ENCODE measurements at places on chromosomes 1 and 21. TPM values are rescaled to one million over a fixed set of nuclear protein-coding genes. Genes with fewer than 3 reads are reported as not detected.

Gene CATSPERE
- total RNA-seq, result 0.14 TPM

DNA sequence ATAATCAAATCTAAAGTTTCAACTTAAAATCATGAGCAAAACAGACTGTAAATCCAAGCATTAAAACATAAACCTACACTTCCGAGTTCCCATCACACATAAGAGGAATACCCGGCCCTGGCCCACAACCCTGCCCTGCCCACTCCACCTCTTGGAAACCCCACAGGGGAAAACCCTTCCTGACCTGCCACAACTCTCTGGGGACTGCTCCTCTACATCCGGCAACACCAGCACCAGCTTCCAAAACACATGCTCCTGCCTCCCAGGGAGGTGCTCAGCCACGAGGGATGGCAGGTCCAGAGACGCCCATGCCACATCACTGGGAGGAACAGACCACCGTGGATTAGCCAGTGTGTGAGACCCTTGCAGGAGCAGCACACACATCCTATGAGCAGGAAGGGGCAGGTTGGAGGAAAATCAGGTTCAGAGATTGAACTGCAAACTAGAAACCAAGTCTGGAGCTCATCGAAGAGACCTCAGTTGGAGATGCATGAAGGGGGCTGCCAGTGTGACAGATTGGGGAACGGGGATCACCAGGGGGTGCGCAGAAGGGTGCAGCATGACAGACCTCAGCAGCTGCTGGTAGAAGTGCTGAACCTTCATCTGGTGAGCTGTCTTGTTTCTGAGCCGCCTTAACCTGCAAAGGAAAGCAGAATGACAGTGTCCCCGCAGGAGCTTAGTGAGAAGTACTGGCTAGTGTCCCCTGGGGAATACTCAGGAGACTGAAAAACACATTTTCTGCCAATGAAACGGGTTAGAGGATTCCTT, 25.8 kb upstream of the LSS start:
- DNase-seq, result no peak

GRCh38 chr1:109818271-109818987, 54.7 kb upstream of the EPS8L3 start:
- no peak for DNase-seq

DNA sequence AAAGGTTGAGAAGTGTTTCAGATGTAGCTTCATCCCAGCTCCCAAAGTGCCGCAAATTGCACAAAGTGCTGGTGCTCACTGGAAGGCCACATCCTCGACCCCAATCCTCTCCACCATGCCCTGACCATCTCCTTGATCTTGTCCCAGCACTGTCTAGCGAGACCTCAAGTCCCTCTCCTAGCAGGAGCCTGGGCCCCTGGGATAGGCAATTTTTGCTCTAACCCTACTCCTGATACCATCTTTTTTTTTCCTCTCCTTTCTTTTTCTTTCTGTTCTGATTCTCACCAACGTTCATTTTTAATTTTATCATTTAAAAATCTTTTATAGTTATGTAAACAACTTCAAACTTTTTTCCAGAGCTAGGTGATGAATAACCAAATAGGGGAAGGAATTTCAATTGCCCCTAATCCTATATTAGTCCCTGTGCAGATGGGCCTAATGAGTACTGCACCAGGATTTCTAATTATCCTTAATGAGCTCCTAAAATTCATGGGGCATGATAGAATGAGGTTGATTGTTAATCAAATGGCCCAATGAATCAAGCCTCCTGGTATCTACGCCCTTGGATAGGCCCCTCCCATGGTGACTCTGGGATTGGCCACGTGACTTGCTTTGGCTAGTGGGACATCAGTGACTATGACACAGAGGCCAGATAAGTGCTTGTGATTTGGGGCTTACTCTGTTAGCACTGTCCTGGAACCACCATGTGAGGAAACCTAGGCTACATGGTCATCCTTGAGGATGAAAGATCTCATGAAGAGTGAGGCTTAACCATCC, 41.5 kb upstream of the TENT5B start:
- DNase-seq, result no peak

Gene TMPRSS3
- 58.7 TPM for total RNA-seq

Gene PLPPR5
- not detected for total RNA-seq

DNA sequence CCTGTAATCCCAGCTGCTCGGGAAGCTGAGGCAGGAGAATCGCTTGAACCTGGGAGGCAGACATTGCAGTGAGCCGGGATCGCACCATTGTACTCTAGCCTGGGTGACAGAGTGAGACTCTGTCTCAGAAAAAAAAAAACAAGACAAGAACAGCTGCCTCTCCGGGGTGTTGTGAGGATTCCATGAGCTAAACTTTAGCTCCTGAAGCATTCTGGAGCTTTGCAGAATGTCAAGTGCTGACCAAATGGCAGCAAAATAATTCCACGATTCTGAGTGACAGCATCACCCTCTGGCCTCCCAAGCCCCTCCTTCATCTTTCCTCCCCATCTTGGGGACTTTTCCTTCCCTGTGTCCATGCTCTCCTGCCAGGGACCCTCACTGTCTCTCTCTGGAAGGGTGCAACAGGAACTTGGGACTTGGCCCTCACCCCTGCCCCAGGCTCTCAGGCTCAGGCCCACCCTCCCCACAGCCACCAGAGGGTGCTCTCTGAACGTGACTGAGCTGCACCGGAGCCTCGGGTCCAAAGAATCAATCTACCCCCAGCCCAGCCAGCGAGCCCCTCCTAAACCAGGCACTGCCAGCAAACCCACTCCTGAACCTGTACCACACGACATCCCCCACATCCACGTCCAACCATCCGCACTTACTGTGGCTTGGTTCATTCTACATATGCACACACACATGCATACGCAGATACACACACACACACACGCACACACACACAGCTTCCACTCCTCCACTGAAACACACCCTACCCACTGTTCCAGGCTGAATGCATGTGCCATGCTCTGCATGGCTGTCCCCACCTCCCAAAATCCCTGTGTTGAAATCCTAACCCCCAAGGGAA, 45.7 kb downstream of the ACOT7 start:
- DNase-seq, result peak; percentile 91

GRCh38 chr1:94641990-94642389, 100.4 kb upstream of the F3 start:
- no peak for DNase-seq

DNA sequence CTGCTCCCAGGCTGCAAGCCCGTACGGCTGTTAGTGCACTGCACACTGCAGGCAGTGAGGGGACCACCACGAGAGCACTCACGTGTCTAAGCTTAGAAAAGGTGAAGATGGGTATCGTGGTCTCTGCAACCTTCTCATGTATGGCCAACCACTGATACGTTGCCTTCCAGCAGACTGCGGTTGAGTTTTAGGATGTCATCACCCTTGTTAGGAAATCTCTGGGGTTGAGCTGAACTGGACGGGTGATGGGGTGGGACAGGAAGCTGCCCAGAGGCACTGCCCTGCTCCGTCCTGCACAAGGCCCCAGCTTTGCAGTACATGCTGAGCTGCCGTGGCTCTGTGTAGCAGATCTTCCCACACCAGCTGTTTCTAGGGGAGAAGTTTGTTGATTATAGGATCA, 43.3 kb downstream of the FAAP20 start:
- no peak for DNase-seq

Gene GRIK1
- not detected for total RNA-seq

Data from activated CD4-positive, alpha-beta T cell treated with anti-CD3 and anti-CD28 coated beads, Interleukin-2, amount 10 ng/mL, durations not matched to agents 24 days and 14 days (primary cell).